ENCODE measurements at places on chromosomes 1 and 21.

GRCh38 chr1:70376196-70376595 is 21.7 kb upstream of the ANKRD13C start:
- no peak for DNase-seq

- DNase-seq, result no peak
These were observed 3.2 kb upstream of the NUAK2 start for GRCh38 chr1:205324781-205325180.

- no peak for DNase-seq
These were observed 292.1 kb upstream of the SNX7 start for GRCh38 chr1:98369463-98369862.

DNA sequence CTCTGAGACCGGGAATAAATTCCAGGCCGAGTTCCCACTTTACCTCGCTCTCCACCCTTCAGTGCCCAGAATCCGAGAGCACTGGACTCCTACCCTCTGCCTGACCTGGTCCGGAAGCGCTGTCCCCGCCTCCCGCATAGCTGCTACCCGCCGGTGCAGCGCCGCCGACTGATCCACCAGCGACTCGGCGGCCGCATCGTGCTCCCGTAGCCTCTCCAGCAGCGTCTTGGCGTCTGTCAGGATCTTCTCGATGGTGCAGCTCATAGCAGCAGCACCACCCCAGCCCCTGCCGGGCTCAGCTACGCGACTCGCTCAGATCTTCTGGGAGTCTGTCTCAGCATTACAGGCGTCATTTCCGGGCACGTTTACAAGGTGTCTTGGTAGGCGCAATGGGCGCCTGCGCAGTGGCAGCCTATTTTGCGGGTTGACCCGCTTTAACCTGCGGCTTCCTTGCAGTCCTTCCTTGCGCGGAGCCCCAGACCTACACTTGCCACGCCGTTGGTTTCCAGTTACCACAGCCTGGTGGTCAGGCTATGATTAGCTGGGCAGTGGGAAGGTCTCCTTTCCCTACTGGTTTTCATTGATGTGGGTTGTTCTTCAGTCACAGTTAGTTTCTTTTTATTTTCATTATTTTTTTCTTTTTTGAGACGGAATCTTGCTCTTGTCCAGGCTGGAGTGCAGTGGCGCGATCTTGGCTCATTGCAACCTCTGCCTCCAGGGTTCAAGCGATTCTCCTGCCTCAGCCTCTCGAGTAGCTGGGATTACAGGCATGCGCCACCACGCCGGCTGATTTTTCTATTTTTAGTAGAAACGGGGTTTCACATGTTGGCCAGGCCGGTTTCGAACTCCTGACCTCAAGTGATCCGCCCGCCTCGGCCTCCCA is at the start of gene SIKE1:
Gene SIKE1, minus strand, starts transcription at position 342 of the 883 bp plus-strand sequence. Its CDS starts 78 bp downstream, at position 264.
- DNase-seq, result peak; percentile 93

DNA sequence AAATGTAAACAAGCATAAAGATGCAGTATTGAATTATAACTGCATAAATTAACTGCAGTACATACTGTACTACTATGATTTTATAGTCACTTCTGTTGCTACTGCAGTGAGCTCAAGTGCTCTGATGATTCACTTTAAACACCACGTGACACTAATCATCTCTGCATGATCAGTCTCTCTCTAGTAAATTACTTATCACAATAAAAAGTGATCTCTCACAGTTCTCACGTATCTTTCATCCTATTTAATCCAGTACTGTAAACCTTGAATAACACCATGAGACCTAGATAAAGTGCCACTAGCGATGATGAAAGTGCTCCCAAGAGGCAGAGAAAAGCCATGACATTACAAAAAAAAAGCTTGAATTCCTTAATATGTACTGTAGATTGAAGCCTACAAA is 1242.0 kb downstream of the AMY1C start:
- no peak for DNase-seq

DNA sequence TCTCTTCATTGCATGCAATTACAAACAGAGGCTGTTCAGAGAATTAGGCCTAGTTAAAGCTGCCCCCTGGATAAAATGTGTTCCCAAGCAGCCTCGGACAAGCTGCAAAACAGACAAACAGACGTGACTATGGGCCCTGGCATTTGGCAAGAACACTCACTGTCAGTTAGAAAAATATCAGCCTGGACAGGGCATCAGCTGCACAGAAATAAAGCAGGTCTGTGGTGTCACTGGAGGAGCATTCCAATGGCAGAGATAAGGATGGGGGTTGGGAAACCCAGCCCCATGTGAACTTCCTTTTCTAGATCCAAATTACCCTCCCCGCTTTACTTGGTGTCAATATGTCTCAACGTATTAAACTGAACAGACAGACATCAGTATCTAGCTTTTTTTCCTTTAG is 177.1 kb downstream of the GPATCH2 start:
- no peak for DNase-seq

- DNase-seq, result no peak
These were observed 77.5 kb downstream of the FMN2 start for GRCh38 chr1:240169188-240169587.

DNA sequence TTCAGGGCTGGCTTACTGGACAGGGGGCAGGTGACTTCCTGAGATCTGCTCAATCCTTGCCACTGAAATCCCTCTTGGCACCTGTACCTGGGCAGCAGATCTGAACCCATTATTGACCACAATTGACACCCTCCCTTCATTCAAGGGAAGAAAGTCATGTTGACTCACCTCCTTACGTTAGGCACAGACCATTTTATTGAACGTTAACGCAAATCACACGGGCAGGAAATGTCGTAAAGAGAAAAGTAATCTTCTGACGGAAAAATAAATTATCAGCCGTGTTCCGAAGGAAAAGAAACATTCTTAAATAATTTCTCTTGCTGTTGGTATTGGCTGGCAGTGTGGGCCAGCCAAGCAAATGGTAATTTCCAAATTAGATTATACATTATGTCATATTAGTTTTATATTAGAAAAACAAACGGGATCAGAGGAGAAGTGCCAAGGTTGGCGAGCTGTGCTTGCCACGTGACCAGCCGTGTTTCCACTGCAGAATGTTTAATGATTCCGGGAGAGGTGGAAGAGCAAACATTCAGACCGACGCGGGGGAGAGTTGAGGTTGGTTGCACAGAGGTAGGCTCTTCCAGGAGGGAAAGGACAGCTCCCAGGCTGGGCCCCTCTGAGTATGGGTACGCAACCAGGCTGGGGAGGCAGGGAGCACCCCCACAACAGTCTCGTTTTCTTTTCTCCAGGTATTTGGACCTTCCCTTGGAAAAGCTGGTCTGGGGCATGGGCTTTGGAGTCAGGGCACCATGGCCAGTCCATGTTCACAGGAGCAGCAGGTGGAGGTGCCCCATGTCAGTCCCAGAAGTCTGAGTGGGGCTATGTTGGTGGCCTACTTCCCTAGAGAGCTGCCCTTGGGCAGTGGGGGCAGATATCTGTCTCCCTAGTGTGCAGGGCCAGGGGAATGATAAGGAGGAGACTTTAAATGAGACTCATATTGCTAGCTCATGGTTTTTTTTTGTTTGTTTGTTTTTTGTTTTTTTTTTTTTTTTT is 121.1 kb downstream of the FOXD2 start:
- no peak for DNase-seq

DNA sequence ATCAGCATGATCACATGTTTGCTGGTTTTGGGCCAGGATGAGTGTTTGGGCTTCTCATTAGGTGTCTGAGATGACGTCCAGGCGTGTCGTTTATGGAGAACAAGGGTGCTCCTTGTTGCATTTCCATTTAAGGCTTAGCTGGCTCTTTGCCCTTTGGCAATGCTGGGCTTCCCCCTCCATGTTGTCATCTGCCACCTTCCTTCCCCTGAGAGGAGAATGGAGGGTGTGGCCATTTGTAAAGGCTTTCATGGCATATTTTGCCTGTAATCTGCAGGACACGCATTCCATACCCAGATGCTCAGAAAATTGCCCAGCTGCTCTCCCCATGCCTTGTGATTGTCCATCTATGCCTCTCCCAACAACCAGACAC is 27.7 kb downstream of the PKP1 start:
- DNase-seq, result no peak

DNA sequence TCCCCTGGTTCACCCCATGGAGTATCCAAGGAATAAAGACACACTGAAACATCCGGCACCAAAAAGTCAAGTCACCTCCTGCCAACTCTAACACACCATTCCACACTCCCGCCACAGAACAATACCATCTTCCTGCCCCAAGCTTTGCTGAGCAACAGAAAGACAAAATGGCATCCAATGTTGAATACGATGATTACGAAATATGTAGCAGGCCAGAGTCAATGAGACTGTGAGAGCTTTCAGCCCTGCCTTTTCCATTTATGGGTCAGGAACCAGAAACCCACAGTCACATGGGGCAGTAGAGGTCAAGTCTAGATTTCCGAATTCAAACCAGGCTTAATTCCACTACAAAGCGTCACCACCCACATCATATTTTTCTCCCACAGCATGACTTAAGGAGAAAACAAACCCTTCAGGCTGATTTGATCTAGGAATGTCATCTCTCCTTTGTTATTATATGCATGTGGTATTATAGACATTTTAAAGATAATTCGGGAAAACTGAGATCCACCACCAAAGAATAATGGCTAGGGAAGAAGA is 249.8 kb downstream of the SETD4 start:
- DNase-seq, result no peak

DNA sequence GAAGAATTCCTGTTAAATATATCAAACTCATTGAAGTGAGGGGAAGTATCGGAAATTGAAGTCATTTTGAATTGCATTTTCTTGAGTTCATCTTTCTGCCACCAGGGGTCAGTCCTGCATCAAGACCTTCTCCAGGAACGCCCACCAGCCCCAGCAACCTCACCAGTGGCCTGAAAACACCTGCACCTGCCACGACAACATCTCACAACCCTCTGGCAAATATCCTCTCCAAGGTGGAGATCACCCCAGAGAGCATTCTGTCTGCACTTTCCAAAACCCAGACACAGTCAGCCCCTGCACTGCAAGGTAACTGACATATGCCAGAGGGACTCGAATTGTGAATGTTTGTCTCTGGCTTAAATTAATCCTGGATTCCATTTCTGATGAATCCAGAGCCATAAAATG is 22.8 kb upstream of the TARS2 start:
- DNase-seq, result peak; percentile 65

DNA sequence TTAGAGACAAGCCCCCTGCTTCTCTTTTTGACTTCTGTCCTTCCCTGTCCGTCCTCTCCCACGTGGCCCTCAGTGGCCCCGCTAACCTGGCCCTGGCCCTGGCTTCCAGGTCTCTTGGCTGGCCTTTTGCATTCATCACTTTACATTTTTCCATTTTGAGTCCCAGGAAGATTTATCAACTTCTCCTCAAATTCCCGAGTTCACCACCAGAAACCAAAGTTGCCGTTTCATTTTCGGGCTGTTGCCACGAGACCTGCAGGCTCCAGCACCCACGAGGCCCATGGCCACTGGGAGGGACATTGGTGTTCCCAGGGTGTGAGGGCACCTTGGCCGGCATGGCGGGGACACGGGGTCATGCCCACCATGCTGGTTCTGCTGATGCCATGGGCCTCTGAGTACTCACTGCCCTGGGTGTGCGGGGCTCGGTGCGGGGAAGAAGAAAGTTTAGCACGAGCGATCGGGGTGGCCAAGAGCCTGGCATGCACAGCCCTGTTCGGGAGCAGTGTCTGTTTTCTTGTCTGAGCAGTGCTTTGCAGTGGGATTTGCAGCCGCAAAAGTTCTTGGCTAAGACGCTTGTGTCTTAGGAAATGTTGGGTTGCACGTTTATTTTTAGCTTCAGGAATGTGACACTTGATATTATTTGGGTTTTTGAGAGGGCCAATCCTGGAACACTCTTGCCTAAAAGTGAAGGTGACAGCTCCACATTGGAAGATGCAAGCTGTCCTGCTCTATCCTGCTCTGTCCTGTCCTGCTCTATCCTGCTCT is 40.4 kb upstream of the ADARB1 start:
- no peak for DNase-seq

- no peak for DNase-seq
These were observed 27.6 kb downstream of the RRP1B start for GRCh38 chr21:43686811-43687565.

DNA sequence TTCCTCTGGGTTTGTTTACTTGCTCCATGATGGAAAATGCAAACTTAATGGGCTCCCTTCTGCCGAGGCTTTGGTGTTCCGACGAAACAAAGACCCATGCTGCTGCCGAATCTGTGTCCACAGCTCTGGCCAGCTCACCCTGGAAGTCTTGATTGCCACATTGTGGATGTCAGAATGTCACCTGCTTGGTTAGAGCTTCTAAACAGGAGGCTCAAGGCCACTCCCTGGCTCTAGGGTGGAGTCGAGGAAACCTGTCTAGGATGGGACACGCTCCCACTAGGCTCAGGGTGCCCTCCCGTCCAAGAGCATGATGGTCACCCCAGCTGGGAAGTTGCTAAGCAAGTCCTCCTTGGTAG is 279.3 kb upstream of the VAMP3 start:
- DNase-seq, result no peak

- no peak for DNase-seq
These were observed 78.2 kb downstream of the SNX7 start for GRCh38 chr1:98739762-98740161.

GRCh38 chr1:70071601-70072000 is 133.8 kb downstream of the LRRC40 start:
- DNase-seq, result no peak
